T-helper 1 cell (primary cell): ENCODE measurements at places on chromosomes 5 and 9.

DNA sequence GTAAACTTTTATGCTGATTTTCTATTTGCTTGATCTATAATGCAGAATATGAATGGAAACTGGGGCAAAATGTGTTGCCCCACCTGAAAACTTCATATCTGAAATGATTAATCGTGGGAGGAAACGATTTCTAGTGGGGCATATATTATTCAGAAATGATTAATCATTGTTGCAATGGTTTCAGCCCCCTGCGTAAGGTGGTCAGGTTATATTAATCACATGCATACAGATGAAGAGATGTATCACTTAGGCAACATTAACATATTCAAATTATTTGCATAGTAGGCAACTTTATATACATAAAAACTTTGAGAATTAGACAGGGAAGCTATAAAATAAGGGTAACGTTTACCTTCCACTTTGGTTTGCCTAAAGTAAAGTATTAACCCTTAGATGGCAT lies 49.8 kb downstream of the LSM11 start:
- DNase-seq, result no peak

GRCh38 chr9:97564291-97565175 lies 63.1 kb downstream of the TMOD1 start:
- DNase-seq, result no peak

DNA sequence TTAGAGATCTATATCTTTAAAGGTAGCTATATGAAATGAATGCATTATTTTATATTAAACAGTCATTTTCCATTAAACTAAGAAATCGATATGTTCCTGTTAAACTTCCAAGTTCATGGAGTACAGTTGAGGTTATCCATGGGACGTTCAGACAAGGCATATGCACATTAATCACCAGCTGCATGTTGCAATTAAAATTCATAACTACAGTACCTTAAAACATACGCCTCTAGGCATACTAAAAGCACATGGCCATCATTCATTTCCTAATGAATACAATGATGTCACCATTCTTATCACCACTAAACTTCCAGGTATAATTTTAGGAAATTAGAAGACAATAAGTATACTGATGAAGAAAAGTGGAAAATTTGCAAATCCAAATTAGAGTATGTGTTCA lies 174.3 kb downstream of the CDH12 start:
- no peak for DNase-seq

DNA sequence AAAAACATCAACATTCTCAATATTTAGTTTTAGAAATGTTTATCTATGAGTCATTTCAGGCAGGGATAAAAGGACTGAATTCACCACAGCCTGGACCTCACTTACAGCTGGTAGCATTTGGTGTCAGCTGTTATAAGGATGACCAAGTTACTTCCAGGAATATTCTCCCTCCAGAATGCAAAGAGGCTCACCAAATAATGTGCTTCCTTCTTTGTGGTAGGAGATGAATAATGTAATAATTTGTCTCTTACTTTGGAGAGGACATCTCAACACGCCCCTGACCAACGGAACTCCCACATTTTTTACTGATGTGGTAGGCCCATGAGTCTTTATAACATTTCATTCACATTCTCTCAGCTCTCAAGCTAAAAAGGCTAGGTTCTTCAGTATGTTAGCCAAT lies 825.9 kb upstream of the GRAMD2B start:
- no peak for DNase-seq

DNA sequence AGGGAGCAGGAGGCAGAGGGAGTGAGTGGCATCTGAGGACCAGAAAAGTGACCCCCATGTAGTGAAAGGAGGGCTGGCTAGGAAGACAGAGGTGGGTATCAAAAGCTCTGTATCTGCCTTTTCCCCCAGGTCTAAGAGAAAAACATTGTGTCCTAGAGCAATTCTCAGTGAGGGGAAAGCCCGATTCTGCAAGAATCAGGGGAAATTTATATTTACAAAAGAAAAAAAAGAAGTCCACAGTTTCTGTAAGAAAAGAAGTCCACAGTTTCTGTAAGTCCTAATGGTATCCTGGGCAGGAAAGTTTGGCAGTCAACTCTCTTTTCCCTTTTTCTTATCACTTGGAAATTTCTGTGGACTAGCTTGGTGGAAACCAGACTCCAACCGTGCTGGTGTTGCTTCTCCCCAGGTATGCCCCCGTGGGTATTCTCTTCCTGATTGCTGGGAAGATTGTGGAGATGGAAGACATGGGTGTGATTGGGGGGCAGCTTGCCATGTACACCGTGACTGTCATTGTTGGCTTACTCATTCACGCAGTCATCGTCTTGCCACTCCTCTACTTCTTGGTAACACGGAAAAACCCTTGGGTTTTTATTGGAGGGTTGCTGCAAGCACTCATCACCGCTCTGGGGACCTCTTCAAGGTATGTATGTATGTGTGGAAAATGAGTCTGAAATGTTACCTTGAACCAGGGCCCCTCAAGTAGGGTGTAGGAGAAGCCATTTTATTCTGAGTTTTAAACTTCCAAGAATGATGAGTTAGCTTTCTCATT lies 73.0 kb downstream of the SLC1A3 start:
- no peak for DNase-seq

DNA sequence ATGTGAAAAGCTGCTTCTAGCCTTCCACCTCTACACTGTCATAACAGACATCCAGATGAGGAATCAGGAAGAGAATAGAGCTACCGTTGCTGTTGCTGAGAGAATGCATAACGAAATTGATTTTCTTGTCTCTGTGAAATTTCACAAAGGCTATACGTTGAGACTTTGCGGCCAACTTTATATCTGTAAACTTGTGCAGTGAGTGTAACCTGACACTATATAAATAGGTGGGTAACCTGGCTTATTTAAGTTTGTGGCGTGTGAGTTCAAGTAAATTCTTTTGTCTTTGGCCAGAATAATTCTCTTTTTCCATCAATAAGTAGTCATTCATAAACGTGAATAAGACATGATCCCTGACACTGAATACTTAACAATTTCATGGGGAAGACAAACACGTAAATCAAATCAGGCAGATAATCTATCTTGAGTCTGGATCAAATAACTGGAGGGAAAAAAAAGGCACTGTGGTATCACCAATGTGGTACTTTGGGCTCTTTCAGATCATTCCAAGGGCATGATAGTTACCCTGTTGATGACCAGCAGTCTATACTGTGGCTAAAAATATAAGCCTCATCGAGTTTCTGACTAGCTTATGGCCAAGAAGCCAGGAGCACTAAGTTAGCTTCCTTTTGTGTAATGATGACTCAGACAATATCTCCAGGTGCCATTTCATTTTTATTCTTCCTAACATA lies 98.2 kb upstream of the RASA1 start:
- no peak for DNase-seq
